ENCODE measurements at places on chromosomes 1 and 21.

- DNase-seq: no peak
Measured at GRCh38 chr1:20662110-20662475, 924 bp upstream of the DDOST start.

DNA sequence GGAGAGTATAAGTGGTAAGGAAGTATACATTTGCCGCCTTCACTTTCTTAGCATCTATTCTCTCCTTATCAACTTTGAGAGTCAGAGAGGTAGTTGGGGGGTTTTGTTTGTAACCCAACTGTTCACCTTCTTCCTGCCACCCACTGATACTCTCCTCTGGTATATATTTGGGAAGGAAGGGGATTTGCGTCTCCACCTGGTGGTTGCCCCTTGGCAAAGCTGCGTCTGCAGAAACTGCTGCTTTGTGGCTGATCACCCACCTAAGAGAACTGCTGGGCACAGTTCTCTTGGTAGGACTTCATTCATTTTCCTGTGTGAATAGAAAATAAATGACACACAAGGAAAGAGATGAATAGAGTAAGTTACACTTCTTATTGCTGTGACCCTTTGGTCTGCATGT, 87.0 kb downstream of the SYT14 start:
- DNase-seq: no peak

DNA sequence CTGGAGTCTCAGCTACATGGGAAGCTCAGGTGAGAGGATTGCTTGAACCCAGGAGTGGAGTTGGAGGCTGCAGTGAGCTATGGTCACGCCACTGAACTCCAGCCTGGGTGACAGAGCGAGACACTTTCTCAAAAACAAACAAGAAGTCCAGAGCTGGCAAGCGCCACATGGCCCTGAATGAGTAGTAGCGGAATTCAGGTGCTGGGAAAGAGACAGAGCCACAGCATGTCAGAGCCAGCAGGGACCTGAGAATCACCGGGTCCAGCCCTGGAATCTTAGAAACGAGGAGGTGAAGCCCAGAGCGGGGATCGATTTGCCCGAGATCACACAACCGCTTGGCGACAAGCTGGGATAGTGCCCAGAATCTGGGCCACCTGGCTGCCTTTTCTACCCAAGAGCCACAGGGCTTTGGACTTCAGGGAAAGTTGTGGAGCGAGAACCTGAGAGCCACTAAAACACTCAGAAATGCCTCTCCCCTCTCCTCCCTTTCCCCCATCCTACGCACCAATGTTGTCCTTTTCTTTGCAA, 9.8 kb downstream of the ARL8A start:
- DNase-seq: no peak

GRCh38 chr1:236341298-236341697, 52.8 kb upstream of the EDARADD start:
- no peak for DNase-seq

Measured in NCI-H345 (cell line).